ENCODE measurements at places on chromosomes 7 and 10. TPM values are rescaled to one million over a fixed set of nuclear protein-coding genes. Genes with fewer than 3 reads are reported as not detected.

DNA sequence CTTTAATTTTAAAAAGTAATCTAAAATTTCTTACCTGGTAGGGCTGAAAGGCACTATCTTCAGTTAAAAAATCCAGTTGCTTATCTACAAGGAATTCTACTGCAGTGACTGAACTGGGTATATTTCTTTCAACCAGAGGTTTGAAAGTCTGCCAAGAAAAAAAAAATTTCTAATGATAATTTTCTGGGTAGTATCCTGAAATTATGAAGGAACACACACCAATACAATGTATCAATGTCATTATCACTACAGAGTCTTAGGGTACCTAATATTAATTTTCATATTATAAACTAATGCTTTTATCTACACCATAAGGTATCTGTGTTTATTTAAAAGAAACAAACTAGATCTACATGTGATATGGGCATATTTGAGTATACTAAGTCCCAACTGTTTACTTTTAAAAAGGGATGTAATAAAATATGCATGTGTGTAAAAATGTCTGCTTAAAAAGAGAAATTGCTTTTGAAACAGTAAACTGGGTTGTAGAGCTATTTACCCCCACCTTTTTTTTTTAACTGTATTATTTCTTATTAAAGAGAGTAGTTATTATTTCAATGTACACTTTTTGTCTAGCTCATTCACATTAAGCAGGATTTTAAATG, 131.6 kb downstream of the NRBF2 start:
- no peak for DNase-seq

DNA sequence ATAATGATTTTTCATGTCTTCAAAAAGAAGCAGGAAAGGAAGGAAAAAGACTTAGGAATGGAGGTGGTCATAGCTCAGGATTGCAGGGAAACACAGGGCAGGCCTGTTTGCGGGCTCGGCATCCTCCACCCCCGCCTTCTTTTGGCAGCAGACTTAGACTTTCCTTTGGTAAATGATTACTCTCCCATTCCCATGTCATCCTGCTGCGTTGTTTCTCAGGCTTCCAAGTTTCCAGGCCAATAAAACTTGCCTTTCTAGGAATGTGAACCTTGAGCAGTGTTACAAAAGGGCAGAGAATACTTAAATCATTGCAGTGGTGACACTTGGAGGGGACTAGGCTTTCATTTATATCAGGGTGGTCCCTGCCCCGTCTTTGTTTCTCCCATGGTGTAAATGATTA, 34.0 kb upstream of the DGKB start:
- DNase-seq = no peak

BAMBI gene
- 4.1 TPM for total RNA-seq

ATOH7 gene
- total RNA-seq = 1.5 TPM

FOXP2 gene
- total RNA-seq = 228 TPM

DNA sequence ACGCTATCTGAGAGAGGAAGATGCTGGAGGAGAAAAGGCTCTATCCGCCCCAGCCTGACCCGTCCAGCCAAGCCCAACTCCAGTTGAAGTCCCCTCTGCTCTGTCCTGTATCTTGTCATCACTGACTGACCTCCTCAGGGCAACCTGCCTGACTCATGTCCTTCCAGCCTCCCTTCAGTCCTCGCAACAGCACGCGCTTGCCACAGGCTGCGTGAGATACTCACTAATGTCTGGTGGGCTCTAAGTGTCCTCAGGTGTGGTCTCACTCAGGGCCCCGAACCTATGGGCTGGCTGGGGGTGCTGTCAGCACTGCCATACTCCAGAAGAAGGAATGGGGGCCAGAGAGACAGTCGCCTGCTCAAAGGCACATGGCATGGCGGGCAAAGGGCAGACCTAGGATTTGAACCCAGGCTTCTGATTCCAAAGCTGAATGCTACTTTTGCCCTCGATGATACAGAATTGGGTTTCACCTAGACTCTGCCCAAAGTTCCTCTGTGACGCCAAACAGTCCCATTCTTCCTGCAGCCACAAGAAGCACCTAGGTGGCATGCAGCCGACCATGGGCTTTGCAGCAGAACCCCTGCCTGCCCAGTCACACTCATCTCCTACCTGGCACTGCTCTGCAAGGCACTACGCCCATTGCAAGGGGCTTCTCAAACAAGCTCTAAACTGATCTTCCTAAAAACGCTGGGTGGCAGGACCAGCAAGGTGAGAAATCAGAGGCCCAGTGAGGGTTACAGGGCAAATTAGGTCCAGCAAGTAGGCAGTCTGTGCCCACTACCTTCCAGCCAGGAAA, 8.5 kb downstream of the FAM53B start:
- DNase-seq = no peak

PNLIP gene
- not detected for total RNA-seq

- no peak for DNase-seq
Observed at GRCh38 chr7:88306590-88307048, at the start of gene STEAP4. TSS of gene STEAP4 (minus strand) at chr7:88306894. CDS start at chr7:88284269, 22,625 bp downstream.

HOXA1 gene
- total RNA-seq = not detected

- no peak for DNase-seq
Observed at GRCh38 chr7:39574673-39575349, 8.6 kb downstream of the YAE1 start.

- no peak for DNase-seq
Observed at GRCh38 chr10:8705415-8705814, 650.9 kb downstream of the GATA3 start.

UPK3B gene
- total RNA-seq = 2.1 TPM

DNA sequence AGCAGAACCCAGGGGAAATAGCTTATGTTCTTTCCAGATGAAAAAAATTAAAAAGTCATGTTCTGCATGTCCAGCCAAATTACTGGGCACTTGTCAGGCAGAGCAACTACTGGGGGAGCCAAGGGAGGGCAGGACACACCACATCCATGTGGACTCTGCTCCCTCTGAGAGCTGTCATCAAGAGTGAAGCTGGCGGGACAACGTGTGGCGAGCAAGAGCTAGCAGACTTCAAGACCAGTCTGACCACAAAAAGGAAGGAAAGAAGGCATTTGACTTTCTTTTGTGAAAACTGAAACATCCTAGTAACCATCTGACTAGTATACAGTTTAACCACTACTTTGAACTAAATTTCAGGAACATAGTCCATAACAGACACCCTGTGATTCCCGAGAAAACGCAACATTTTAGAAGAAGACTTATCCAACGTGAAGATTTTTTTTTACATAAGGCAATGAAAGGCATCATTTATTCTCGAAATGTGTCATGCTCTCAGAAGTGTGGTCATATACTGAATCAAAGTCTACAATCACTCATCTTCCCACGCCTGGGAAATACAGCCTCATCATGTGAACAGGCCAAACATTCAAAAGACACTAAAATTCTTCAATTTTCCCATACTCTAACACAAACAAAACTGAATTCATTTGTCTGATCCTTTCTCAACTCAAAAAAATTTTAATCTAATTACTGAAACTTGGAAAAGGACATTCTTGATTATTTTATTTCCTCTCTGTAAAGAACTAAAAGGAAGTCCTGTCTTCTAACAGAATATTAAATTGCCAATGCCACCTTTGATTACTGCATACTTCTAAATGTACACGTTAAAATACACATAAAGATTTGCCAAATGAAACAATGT, 15.5 kb downstream of the CYTH3 start:
- DNase-seq = no peak

- no peak for DNase-seq
Observed at GRCh38 chr10:69397972-69398371, 18.7 kb downstream of the TACR2 start.

SFRP4 gene
- total RNA-seq = 2.2 TPM

OLAH gene
- total RNA-seq = not detected

ACTL6B gene
- total RNA-seq = 58.7 TPM

DNA sequence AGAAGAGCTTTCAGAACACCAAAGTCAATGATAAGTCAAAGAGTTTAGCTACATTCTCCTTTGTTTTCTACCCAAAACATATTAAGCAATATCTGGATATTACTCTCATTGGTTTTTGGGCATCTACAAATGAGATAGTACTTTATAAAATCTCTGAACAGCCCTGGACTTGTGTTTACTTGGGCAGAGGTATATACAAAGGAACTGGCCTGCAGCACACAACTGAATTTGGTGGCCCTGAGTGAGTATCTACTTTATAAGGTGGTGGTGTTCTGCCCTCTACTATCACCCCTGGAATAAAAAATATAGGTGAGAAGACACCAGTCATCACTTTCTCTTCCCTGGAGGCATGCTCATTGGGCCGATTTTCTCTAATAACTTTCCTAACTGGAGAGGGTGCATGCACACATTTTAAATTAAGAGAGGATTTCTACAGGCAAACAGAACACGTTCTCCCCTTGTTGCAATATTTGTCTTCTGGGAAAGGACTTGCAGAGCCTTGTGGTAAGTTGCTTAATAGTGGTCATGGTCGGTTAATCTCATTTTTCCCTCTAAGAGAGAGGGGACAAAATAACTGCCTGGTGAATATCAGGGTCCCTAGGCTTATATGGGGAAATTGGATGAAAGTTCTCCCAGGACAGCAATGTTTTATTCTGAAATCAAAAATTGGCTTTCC, 41.1 kb downstream of the OTUD1 start:
- no peak for DNase-seq

- DNase-seq = no peak
Observed at GRCh38 chr7:151142686-151143040, 24.8 kb downstream of the GBX1 start.

DNA sequence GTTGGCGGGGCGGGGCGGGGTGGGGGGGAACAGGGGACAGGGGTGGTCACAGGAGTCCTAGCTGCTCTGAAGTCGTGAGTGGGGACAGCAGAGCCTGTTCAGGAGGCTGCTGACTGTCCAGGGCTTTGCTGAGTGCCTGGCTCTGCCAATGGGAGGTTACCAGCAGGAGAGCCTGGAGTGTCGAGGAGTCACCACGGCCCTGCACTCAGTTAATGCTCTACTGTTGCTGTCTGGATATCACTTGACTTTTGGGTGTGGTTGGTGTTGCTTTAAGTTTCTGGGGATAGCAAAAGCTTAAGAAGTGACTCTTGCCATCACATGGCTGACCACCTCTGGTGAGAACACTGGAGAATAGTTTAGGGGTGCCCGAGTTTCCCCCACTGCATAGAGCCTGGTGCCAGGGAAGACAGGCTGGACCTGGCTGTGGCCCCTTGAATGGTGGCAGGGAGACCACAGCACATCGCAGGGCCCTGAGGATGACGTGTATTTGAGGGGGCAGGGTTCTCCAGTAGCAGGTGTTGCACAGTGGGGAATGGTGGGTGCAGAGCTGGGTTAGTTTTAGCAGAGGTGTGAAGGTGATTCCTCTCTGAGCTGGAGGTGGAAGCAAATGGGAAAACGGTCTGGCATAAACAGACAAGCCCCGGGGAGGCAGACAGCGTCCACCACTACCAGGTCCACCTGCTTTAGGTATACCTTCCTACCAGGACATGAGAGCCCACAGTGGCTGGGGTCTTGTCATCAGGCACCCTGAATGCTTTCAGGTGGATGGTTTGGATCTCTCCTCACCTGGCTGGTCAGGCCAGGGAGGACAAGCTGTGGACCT, 54.2 kb upstream of the CAMK2B start:
- DNase-seq = no peak

TDRD1 gene
- 0.45 TPM for total RNA-seq

GRCh38 chr7:74412603-74413002, 41.1 kb upstream of the GTF2IRD1 start:
- DNase-seq = no peak

DNA sequence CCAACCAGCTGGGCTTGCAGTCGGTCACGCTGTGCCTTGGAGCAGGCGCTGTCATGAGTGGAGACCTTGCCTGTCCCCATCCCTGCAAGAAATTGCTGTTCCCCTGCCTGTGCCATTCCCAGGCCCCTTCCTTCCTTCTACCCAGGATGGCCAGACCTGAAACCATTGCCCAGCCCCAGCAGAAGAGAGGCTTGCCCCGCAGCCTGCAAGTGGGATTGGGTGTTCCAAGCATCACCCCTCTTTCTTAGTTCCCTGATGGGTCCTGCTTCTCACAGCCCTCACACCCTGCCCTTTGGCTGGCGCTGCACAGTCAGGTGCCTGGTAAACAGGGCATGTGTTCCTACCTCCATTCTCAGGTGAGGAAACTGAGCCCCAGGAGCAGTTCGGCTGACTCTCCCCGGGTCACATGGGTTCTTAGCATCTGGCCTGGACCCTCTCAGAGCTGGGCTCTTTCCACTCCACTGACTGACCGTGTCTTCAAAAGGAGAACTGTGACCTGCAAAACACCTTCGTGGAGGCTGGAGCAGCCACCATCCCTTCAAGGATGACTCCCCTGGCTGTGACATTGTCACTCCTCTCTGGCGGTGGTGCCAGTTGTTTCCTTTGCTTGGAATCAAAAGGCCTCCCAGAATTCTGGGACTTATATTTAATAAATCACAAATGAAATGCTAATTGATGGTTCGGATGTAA, 41.9 kb upstream of the PDCD4 start:
- no peak for DNase-seq

GRCh38 chr10:119691726-119692125, 34.1 kb upstream of the INPP5F start:
- no peak for DNase-seq

NME8 gene
- not detected for total RNA-seq

- DNase-seq = peak; percentile 99
Observed at GRCh38 chr10:102713814-102714620, at the start of gene ARL3. TSS of gene ARL3 (minus strand) at chr10:102714397. CDS start at chr10:102714275, 122 bp downstream.

DNA sequence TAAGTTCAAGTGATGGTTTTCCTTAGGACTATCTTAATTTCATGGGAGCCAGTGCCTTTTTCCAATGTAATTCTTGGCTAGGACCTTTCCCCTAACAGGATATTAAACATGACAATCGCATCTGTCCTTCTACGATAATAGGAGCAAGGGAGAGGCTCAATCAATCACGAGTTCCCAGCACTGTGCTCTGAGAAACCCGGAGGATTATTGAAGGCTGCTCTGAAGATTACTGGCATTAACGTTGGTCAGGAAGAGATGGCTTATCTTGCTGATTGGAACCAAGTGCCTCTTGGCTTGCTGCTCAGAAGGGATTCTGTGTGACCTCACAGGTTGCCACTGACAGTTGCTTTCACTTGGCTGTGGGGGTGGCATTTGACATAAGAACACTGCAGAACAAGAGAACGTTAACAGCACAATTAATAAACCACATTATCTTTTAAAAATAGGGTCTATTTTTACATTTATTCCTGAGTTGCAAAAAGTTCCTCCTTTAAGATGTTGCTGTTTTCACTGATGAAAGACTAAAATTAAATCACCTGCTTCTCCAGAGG, 252.1 kb upstream of the TAC1 start:
- DNase-seq = no peak

DNA sequence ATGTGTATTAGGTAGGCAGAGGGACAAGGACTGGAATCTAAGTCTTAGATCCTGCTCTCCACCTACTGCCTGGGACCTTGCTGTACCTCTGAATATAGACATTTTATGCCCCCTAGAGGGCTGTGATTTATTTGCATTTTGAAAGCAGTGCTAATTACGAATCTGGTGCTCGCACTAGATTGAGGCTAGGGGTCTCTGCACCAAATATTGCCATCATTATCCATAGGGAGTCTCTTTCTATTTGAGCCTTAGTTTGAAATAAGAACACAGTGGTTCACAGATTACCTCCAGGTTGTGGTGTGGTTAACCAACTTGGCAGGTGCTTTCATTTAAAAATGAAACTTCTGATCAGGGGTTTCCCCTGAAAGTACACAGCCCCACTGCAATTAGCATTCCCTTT, 41.8 kb downstream of the CNNM1 start:
- DNase-seq = peak; percentile 48
